PC-9 (cell line): ENCODE measurements at places on chromosomes 4 and X. TPM values are rescaled to one million over a fixed set of nuclear protein-coding genes. Genes with fewer than 3 reads are reported as not detected.

DNA sequence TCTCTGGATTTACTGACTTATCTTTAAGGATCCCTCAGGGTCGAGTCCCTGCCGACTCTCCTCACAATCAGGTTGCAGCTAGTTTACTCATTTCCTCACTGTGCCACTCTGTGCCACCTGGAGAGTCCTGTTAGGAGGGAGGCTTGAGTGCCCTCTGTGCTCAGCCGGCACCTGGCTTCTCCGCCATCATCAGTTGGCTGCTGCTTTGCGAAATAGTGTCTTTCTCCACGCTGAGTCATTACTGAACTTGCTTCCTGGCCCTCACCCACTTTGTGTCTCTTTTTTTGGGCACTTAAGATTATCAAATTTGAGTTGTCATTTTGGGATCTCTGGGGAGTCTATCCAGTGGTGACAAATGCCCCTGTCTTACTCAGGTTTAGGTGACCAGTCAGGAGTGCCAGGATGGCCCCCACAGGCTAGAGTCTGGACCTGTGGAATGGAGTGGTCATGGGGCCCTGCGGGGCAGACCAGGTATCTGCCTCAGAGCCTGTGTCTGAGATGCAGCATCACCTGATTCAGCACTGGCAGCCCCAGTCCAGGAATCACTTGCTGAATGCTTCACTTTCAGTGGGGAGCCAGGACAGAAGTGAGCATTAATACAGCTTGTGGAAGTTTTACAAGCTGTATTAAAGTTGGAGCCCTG, 37.7 kb downstream of the JADE1 start:
- DNase-seq, result no peak

- no peak for DNase-seq
Measured at GRCh38 chr4:122766950-122767349, 34.4 kb downstream of the BBS12 start.

DNA sequence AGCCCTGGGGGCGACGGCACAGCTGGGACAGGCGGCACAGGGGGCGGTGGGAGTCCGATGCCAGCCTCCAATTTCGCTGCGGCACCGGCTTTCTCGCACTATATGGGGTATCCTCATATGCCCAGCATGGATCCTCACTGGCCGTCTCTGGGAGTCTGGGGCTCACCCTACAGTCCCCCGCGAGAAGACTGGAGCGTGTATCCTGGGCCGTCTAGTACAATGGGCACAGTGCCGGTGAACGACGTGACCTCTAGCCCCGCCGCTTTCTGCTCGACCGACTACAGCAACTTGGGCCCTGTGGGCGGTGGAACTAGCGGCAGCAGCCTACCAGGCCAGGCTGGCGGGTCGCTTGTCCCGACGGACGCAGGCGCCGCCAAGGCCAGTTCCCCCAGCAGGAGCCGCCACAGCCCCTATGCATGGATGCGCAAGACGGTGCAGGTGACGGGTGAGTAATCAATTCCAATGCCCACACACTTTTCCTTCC, 500 bp downstream of the CDX4 start:
- no peak for DNase-seq

DNA sequence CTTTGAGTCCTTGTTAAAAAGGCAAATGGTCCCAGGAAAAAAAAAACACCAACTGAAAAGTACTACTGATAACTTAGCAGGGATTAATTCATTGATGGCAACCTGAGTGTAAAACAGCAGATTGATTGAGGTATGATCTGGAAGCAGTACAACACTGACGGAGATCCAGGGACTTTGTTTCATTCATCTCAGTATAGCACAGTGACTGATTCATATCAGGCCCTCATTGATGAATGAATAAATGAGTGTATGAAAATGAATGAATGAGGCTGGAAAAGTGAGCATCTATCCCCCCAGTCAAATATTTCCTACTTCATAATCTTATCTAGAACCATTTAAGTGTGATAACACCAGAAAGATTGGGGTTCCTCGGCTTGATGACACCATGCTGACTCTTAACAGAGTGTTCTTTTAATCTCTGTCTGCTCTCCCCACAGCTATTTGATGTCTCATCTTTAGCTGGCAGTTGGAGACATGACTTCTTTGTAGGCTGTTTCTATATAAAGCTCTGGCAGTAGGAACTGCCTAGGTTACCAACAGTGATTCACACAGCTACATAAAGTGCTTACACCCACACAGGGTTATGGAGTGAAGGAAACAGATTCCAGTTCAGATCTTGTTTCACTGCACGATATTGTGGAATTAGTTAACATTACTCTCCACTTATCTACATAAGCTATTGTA, 18.6 kb upstream of the RNF128 start:
- DNase-seq, result peak; percentile 78

GRCh38 chr4:153205757-153206156, 1.5 kb downstream of the TRIM2 start:
- peak; percentile 84 for DNase-seq

DNA sequence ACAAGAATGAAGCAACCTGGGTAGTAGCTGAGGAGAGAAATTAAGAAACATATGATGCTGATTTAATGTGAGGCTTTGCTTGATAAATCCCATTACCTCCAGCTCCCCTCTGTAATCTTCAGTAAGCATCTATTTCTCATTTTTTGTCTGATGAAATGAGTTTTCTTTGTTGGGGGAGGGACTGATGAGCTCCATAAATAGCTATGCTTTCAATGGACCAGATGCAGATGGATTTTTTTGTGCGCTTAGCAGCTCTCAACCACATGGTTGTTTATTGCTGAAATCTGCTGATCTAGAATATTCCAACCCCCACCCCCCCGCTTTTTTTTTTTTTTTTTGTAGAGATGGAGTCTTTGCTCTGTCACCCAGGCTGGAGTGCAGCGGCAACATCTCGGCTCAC, 1082.0 kb downstream of the RAPGEF2 start:
- DNase-seq, result no peak

DNA sequence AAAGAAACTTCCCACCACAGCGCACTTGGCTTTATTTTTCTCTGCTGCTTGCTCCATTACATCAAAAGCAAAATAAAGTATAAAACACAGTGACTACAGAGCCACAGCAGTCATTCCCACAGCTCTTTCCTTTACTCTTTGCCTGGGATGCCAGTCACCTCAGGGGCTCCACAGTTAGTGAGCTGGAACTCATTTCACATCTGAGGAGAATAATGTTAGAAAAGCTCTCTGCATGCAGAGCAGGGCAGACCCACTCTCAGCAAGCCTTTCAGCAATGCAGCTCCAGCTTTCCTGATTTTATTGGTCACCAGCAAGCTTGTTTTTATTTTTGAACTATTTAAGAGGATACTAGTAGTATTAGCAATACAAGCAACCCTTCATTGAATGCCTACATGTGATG, 13.8 kb downstream of the GRXCR1 start:
- DNase-seq, result no peak

- no peak for DNase-seq
Measured at GRCh38 chr4:126396703-126397102, 1081.9 kb downstream of the FAT4 start.

DNA sequence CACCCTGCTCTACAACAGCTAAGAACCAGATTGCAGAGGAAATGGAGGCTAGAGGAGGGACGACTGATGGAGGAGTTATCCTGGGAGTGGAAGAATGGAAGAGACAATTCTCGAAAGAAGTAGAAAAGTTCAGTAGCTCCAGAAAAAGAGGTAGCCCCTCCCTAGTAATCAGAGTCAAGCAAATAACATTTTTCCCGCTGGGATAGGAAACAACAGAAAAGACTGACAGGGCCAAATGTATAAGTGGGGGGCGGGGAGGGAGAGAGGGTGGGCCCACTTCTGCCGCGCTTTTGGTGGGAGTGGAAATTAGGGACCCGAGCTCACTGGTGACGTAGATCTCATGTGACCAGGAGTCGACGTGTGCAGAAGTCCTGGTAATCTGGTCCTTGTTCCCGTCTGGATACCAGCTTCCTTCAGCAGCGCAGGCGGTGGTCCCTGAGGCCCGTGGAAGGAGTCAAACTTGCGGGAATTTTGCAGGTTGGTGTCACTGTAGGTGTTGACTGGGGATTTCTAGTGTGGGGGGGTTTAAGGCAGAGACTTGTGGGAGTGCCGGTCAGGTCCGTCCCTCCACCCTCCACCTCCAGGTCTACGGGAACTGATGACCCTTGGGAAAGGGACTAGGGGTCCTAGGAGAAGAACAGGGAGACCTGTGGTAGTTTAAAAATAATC, at the start of gene TCEAL9:
TSS of gene TCEAL9 (plus strand) at position 377 of the 669 bp plus-strand sequence. CDS start 1,179 bp downstream, outside the sequence.
- DNase-seq, result no peak

GRCh38 chrX:43882294-43882681, at the start of gene MAOB:
Gene MAOB, minus strand, starts transcription at chrX:43882450. Its CDS starts 151 bp downstream, at chrX:43882299.
- peak; percentile 18 for DNase-seq

- DNase-seq, result no peak
Measured at GRCh38 chr4:138341739-138342415, 99.7 kb upstream of the SLC7A11 start.

DNA sequence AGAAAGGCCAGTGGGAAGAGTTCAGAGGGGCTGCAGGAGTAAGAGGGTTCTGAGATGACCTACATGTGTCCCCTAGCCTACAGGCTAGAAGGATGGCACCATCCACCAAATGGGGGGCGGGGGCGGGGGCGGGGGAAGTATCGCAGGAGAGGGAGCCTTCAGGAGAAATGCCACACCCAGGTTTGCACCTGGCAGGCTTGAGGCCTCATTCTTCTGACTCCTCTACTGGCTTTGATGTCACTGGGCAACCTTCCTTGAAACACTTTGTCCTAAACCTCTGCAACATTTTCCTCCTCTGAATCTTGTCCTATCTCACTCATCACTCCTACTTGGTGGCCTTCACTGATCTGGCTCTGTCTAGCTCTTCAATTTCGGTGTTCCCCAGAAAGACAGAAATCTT, 24.0 kb downstream of the CD99L2 start:
- DNase-seq, result no peak

- DNase-seq, result no peak
Measured at GRCh38 chrX:1094566-1095333, 117.7 kb downstream of the CRLF2 start.

- DNase-seq, result no peak
Measured at GRCh38 chr4:176774852-176775251, 17.9 kb downstream of the VEGFC start.

- DNase-seq, result no peak
Measured at GRCh38 chrX:107288676-107289075, 82.3 kb downstream of the DNAAF6 start.

DNA sequence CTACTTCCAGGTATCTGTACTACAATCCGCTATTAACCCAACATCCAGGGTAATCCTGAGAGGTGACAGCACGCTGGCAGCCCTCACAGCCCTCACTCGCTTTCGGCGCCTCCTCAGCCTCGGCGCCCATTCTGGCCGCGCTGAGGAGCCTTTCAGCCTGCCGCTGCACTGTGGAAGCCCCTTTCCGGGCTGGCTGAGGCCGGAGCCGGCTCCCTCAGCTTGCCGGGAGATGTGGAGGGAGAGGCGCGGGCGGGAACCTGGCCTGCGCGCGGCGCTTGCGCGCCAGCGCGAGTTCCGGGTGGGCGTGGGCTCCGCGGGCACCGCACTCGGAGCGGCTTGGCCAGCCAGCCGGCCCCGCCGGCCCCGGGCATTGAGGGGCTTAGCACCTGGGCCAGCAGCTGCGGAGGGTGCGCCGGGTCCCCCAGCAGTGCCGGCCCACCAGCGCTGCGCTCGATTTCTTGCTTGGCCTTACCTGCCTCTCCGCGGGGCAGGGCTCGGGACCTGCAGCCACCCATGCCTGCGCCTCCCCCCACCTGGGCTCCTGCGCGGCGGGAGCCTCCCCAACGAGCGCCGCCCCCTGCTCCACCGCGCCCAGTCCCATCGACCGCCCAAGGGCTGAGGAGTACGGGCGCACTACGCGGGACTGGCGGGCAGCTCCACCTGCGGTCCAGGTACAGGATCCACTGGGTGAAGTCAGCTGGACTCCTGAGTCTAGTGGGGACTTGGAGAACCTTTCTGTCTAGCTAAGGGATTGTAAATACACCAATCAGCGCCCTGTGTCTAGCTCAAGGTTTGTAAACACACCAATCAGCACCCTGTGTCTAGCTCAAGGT, 87.3 kb downstream of the PRSS12 start:
- DNase-seq, result peak; percentile 37

DNA sequence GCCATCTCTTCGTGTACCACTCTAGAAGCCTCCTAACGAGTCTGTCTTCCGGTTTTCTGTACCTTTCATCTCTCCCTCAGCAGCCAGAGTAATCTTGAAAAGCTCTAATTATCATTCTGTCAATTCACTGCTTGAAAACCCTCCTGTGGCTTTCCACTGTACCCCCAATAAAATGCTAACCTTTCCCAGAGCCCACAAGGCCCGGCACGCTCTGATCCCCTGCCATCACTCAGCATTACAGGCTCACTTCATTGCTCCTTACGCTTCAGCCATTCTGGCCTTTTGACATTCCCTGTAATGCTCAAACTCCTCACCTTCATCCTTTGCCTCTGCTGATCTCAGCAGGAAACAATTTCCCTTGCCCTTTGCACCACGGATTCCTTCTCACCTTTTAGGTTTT, 112.9 kb downstream of the ARHGAP10 start:
- no peak for DNase-seq

Gene STK26
- 41.1 and 48.4 TPM in 2 replicates for total RNA-seq

Gene PRDX4
- total RNA-seq, result 60.6 and 76.4 TPM in 2 replicates

Gene AMER1
- 5.8 and 6.5 TPM in 2 replicates for total RNA-seq

Gene TMPRSS11A
- not detected in 2 replicates for total RNA-seq

Gene BEX3
- 120 and 130 TPM in 2 replicates for total RNA-seq

Gene CXCL9
- not detected in 2 replicates for total RNA-seq

Gene AVPR2
- total RNA-seq, result 3.2 and 3.8 TPM in 2 replicates

Gene FREM3
- not detected in 2 replicates for total RNA-seq

Gene SH3RF1
- total RNA-seq, result 26.4 and 37.4 TPM in 2 replicates

Gene ACSL4
- 78.6 and 81.1 TPM in 2 replicates for total RNA-seq
